ENCODE measurements at places on chromosomes 11 and 22.
A peak's percentile ranks its signal among the peaks of the same experiment; 100 is the strongest.

- no peak for DNase-seq
These were observed 17.8 kb downstream of the AP1B1 start for GRCh38 chr22:29370537-29370936.

- no peak for DNase-seq
These were observed 2.5 kb downstream of the SEPTIN5 start for GRCh38 chr22:19716829-19717105.

GRCh38 chr11:6365659-6366058 lies 24.6 kb upstream of the SMPD1 start:
- no peak for DNase-seq

DNA sequence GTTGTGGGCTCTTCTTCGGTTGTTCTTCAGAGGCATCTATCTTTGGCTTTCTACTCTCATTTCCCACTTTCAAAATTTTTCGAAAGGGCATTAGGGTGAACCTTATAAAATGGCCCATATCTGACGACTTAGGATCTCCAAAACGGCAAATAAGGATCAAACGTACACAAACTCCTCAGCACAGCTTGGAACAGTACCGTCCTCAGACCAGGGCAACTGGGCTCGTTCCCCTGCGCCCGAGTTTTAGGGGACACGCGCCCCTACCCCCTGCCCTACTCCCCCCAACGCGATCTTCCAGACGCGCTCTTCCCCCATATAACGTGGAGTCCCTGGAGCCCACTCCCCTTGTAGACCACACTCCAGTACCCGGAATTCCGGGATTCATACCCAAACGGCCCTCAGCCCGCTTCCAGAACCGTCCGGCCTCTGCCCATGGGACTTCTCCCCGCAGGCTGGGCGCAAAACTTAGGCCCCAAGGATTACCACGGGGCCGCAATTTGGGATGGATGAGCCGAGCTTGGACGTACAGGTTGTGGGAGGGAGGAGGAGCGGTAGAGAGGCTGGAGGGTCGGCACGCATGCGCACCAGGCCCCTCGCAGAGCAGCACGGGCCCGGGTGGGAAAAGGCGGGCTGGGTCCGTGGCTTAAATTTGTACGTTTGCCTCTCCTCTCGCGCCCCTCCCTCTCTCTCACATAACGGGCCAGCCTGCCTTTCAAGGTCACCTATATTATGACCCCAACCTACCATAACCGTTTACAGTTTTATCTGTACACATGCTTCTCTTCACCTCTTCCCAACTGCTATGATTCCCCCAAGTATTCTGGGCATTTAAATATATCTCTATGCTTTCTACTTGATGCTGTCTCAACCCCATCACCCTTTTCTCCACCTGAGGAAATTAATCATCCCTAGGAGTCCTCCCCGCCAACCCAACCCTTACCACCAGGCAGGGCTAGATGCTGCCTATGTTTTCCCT lies 3.4 kb downstream of the CCDC89 start:
- no peak for DNase-seq

DNA sequence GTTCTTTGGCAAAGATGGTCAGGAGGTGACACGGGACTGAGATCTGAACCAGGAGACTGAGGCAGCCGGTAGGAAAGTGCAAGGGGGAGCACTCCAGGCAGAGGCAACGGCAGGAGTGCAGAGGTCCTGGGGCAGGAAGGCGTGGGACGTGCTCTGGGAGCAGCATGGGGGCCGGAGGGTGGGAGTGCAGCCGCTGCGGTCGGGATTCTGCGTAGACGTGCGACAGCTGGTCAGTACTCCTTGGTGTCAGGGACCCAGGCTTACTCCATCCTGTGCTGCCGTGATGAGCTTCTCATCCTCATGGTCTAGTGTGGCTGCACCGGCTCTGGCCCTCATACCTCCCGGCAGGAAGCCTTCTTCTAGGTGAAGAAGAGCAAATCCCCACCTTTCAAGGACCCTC lies 16.9 kb upstream of the TRMU start:
- no peak for DNase-seq

- peak; percentile 48 for DNase-seq
These were observed 607.4 kb downstream of the NTM start for GRCh38 chr11:131977854-131978253.

- no peak for DNase-seq
These were observed 38.7 kb downstream of the IGSF9B start for GRCh38 chr11:133917921-133918607.

DNA sequence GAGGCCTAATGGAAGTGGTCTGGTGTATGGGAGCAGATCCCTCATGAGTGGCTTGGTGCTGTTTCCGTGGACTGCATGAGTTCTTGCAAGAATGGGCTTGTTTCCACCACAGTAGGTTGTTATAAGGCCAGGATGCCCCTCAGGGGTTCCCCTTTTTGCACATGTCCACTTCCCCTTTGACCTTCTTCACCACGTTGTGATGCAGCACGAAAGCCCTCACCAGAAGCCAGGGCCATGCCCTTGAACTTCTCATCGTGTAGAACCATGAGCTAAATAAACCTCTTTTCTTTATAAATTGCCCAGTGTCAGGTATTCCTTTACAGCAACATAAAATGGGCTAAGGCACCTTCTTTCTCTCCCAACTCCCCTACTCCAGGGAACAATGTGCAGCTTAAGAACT lies 2.8 kb upstream of the NARS2 start:
- DNase-seq, result no peak

GRCh38 chr11:129035244-129035643 lies 92.6 kb upstream of the TP53AIP1 start:
- DNase-seq, result no peak

DNA sequence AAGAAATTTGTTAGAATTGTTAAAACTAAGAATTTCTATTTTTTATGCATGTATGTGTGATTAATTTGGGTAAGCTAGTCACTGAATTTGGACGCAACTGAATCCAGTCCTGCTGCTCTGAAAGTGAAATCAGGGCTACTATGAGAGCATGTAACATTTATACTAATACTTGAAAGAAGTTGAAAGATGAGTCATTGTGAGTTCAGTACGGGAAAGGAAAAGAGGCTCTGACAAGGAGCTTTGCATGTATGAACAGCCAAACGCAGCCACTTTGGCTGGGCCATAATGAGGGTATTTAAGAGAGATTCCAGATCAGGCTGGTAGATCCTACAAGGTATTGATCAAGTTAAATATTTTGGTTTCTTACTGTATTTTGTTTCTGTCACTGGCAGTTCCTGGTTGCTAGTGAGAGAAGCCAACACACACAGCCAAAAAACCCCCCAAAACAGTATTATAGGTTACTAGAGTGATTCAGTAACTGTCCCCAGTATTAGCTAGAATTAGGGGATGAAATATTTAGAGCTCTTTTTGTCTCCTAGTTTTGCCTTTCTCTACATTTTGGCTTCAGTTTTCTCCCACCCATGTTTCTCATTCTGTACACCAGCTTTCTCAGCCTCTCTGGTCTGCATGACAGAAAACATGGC lies 14.1 kb downstream of the AASDHPPT start:
- peak; percentile 85 for DNase-seq

- DNase-seq, result no peak
These were observed 74.4 kb downstream of the PPP2R1B start for GRCh38 chr11:111691741-111692140.

- peak; percentile 88 for DNase-seq
These were observed 3.5 kb upstream of the KRTAP5-6 start for GRCh38 chr11:1693327-1694063.

- DNase-seq, result peak; percentile 2
These were observed 255.6 kb upstream of the CADM1 start for GRCh38 chr11:115759622-115760460.

- DNase-seq, result no peak
These were observed 89.6 kb downstream of the ETS1 start for GRCh38 chr11:128497776-128498095.

DNA sequence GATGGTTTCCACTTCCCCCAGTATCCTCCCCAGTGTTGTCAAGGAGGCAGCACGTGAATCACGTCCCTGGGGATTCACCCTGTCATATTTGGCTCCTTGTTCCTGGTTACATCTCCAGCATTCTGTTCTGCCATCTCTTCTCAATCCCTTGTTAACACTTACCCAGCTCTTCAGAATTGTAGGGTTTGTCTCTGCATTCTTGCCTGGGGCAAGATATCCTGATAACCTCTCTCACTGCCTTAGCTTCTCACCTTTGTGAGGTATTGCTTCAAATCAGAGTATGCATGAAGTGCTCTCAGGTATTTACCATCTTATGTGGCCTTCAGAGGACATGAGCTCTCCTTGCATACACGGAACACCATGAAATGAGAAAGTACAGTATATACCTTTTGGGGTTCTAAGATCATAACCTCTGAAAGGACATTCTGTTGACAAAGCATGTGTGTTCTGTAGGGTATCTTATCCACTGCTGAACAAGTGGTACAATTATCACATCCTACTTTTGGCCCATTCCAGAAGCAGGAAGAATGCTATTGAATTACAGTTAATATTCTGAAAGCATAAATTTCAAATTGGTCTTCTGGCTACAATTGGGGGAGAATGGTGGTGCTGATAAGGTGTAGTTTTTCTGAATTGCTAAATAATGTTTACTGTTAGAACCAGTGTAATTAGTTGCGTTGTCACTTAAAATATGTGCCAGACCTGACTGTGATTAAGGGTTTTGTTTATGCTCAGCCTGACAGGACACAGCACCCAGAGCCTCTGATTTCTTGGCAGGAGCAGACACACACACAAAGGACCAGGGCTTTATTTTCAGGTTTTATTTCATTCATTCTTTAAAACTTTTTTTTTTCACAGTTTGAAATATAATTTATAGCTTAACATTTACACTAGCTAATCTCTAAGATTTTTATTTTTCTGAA lies 32.7 kb downstream of the VSTM5 start:
- DNase-seq, result no peak

DNA sequence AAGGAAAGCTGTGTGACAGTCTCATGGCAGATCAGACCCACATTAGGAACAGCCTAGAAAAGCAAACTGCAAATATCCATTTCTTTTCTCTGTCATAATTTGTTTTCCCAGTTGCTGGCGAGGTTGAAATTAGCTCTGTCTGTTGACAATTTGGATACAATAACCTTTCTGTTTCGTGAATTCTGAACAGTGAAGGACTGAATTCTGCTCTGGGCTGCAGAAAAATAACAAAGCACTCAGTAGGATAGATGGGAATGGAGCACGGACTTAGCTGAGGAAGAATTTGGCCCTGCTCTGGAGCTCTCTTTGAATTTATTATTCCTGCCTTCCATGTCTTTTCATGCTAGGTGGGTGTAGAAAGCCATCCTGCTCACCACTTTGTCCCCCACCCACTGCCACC lies 140.3 kb downstream of the RRAS2 start:
- no peak for DNase-seq

DNA sequence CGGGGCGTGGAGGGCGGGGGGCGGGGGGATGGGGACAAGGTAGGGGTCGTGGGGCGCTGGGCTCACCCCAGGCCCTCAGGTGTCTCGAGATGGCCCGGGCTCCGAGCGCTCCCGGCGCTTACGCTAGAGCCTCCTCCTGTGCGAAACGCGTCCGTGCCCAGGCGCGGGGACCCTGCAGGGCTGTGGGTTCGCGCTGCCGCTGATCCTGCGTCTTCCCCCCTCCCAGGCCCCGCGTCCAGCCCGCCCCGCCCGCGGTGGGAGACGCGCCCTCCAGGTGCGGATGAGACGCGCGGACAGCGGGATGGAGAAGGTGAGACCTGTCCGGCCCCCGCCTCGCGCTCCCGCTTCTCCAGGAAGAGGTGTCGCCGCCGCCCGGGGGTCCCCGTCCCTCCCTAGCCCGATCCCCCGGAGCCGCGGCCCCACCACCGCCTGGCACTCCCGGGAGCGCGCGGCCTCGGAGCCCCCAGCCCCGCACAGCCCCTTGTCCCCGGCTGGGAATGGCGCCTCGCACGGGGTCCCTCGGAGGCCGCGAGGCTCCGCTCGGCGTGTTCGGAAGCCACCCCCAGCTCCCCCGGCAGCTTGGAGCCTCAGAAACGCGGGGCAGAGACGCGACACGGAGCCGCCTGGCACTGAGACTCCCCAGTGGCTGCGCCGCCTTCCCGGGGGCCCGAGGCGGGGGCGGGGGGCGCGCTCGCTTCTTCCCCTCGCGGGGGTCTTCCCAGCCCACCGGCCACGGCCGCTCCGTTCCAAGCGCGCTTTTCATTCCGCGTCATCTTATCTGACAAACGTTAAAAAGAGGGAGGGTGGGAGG lies 27.6 kb upstream of the TOLLIP start:
- DNase-seq, result peak; percentile 41

- DNase-seq, result no peak
These were observed 1151.2 kb upstream of the CCDC90B start for GRCh38 chr11:84437071-84437980.

DNA sequence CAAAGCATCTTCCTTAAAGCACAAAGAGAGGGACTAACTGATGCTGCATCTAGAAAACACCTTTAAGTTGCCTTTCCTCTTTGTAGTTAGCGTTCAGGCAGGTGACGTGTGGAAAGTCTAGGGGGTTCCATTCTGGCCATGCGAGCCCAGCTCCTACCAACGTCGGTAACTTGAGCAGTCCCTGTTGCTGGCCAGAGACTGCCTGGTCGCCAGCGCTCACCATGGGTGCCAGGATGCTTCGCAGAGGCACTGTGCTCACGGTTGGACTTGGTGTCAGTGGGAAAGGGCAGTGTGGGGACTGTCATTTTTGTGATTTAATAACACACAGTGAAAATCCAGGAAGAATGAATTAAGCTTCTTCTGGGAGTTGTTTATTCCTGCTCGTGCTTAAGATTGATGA lies 40.6 kb downstream of the PPP2R1B start:
- DNase-seq, result no peak

GRCh38 chr11:111348147-111348546 lies 30.9 kb downstream of the POU2AF1 start:
- DNase-seq, result no peak

- DNase-seq, result no peak
These were observed 2.5 kb upstream of the ASCL2 start for GRCh38 chr11:2272946-2273280.

GRCh38 chr22:46517255-46517761 lies 20.1 kb downstream of the CELSR1 start:
- DNase-seq, result no peak

DNA sequence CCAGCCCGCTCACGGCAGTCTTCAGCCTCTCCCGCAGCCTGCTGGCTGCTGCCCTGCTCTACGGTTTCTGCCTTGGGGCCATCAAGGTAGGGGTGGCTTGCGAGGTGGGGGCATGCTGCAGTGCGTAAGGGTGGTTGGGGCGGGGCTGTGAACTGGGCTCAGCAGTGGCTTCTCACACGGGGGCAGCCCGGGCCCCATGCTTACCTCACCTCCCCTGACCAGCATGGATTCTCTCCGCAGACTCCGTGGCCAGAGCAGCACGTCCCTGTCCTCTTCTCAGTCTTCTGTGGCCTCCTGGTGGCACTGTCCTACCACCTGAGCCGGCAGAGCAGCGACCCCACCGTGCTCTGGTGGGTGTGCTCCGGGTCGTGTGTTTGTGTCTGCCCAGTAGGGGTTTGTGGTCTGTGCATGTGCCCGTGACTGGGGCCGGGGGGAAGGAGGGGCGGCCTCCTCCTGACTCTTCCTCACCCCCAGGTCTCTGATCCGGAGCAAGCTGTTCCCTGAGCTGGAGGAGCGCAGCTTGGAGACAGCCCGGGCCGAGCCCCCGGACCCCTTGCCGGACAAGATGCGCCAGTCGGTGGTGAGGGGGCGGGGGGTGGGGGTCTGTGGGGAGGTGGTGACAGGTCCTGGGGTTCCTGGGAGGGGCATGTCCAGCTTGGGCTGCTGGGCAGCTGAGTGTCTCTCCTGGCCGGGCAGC lies 9.5 kb downstream of the PCNX3 start:
- no peak for DNase-seq

GRCh38 chr22:23904573-23905254 lies 10.5 kb downstream of the MIF start:
- no peak for DNase-seq

Data from adipocyte (in vitro differentiated cells).